ENCODE measurements at places on chromosomes 1 and 21.

DNA sequence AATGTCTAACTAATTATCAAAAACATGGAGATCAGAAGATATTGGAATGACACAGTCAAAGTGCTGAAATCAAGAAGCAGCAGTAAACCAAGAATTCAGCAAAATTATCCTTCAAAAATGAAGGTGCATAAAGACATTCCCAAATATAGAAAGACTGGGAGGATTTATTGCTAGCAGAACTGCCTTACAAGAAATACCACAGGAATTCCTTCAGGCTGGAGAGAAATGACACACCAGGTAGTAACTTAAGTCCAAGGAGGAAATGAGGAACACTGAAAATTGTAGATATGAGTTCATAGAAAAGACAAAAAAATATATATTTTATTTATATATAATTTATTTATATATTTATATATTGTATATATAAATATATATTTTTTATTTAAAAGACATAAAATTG is 217.2 kb downstream of the RPS6KC1 start:
- DNase-seq: no peak

- DNase-seq: no peak
Observed at GRCh38 chr1:91548376-91549040, 47.9 kb downstream of the CDC7 start.

DNA sequence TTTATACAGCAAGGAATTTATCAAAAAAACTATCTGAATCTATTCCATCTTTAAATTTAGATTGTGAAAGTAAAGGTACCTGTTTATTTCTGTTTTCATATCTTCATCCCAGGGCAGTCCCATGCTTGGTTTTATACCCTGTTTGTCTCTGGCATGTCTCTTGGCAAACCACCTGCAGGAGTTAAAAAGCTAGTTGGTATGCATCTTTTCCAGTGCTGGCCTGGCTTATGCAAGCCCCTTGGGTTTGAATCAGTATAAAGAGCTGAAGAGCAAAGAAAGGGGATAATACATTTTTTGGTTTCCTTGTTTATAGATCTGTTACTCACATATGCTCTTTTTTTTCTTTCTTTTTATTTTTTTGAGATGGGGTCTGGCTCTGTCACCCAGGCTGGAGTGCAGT is 37.8 kb downstream of the LRRC8C start:
- DNase-seq: no peak

- no peak for DNase-seq
Observed at GRCh38 chr1:234841281-234841680, 231.3 kb upstream of the IRF2BP2 start.

DNA sequence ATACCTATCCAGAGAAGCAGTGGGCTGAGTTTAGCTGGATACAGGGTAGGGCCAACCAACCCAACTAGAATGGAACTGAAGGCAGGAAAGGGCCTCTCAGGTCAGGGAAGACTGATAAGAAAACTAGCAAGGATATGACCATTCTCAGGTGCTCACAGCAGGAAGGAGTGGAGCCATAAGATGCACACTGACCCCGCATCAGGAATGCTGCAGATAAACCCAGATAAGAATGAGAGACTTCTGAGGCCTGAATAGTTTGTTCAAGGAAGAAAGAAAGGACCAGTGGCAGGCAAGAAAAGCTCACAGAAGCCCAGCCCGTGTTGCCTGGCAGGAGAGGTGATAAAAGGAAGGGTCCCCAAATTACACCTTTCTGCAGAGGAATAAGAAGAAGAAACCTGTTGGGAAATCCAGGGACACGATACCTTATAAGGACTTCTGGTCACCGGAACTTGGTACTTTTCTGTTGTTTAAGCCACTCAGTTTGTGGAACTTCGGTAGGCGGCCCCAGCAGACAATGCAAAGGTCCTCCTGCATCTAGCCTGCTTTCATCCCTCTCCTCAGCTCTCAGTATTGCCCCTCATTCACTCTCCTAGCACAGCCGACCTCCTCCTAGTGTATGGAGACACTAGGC is 58.9 kb downstream of the ATP1A1 start:
- DNase-seq: no peak

DNA sequence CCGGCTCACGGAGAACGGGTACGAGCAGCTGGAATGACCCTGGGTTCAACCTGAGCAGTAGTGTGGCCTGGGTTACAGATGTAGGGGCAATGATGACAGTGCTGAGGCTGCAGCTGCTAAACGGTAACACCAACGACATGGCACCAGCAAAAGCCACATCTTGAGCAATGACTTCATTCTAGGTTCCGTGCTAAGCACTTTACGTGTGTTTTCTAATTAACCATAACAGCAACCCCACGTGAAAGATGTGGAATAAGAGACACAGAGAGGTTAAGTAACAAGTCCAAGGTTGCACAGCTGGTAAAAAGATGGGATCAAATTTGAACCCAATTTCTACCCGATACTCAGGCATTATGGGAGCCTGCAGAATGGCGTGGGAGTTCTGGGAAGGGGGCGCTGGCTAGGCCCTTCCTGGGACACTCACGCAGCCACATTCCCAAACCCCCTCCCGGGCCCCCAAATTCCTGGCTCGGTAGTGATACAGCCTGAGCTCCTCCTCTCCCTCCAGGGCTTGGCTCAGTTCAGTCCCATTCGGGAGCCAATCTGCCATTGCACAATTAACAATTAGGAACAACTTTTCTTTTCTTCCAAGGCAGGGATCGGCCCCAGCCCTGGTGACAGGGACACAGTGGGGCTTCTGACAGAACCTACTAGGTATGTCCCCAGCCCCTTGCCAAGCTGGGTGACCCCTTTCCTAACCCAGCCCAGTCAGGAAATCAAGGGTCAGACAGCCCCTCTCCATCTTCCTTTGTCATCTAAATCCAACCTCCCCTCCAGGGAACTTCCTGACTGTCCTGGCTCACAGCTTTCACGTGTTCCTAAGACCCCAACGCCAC is 23.8 kb upstream of the ECE1 start:
- no peak for DNase-seq

- DNase-seq: no peak
Observed at GRCh38 chr1:175562452-175562851, 180.9 kb downstream of the TNR start.

DNA sequence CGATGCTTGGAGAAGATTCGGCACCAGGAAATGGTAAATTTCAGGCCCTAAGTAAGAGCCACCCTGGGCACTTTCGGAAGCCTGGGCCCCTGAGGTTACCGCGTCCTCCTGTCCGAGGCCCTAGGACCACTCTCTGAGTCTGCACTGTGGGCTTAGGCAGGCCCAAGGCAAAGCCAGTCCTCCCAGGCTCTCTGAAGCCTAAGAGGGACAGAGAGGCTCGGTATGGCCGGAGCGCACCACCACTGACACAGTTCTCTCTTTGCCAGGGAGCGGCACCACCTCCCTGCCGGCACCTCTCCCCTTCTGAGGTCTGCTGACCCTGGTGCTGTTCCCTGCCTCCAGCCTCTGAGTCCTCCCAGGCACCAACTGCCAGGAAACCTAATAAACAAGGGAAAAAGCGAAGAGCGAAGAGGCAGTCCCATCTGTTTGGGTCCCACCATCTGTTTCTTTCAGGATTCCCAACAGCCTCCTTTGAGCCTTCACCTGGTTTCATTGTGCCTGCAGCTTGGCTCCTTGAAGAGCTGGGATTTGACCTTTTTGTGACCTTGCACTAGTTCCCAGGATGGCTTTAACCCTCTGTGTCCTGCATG is 57.7 kb downstream of the VWA5B1 start:
- no peak for DNase-seq

DNA sequence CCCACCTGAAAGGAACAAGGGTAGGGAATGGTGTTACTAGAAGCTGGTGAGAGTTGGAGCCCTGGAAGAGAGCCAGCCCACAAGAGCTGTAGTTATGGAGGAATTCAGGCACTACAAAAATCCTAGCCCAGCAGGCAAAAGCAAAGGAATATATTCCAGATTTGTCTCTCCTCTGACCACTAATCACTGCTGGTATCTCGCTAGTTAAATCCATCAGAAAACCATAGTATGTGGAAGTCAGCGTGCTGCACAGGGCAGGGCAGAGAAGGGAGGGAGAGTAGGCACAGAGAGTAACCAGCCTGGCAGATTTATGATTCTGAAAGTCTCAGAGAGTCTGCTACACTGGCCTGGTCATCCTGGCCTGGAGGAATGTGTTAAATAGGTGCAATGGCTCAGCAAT is 88.6 kb downstream of the SELENOF start:
- no peak for DNase-seq

DNA sequence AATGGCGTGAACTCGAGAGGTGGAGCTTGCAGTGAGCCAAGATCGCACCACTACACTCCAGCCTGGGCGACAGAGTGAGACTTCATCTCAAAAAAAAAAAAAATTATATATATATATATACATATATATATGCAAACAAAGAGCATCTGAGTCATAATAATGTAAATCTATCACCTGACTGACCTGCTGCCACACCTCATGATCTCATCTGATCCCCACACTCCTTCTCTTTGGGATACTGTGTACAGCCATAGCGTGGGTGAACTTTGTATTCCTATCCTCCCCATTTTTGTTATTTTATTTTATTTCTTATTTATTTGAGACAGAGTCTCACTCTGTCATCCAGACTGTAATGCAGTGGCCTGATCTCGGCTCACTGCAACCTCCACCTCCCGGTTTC is 2.6 kb upstream of the HDAC1 start:
- no peak for DNase-seq

DNA sequence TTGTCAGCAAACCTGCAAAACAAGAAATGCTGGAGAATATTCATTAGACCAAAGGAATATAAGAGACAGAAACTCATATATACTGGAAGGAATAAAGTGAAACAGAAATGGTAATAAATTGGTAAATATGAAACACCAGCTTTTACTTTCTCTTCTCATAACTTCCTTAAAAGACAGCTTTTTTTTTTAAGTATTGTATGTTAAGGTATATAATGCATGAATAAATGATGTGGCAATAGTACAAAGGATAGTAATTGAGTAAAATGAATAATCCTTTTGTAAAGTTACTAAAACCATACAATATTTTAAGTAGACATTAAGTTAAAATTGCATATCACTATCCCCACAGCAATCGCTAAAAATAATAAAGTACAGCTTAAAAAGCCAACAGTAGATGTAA is 64.8 kb downstream of the TRIM33 start:
- DNase-seq: no peak

- DNase-seq: no peak
Observed at GRCh38 chr1:215584389-215584788, 17.3 kb downstream of the KCTD3 start.

GRCh38 chr1:153389973-153390879 is 647 bp downstream of the S100A8 start:
- DNase-seq: no peak

DNA sequence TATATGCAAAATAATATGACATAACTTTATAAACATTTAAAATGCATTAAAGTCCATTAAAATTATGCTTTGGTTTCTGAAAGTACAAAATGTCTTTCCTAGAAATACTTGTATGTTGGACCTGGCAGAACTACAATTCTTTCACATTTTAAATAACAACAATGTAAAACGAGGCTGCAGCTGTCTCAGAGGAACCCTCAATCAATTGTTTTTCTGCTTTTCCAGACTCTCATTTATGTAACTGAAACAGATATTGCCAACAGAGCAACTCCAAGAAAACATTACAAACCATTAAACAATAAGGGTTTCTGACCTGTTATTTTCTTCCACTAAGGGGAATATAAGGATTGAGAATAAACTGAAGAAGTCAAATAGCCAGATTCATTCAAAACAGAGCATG is 1193.4 kb downstream of the NCAM2 start:
- DNase-seq: no peak

- DNase-seq: peak; percentile 22
Observed at GRCh38 chr21:36321325-36322082, 1.5 kb downstream of the MORC3 start.

GRCh38 chr1:34847094-34847493 is 12.5 kb downstream of the SMIM12 start:
- DNase-seq: no peak

DNA sequence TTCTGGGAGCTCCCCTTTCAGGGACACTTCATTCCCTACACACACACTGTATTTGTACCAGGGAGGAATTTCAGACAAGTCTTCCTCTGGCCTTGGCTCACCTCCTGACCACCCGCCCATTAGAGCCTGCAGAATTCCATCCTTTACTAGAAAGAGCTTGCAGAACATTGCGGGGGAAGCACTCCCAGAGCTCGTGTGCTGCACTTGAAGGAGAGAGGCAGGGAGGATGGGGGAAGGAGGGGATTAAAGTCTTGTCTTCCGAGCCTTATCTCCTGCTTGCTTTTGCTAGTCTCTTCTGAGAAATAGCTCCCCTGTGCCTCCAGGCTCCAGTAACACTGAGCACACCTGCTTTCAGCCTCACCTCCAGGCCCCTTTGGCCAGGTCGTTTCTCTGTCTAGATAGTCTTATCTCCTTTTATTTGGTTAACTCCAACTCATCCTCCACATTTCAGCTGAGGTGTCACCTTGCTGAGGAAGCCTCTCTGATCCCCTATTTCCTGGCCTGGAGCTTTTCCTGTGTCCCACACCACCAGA is 62.0 kb downstream of the PCNX2 start:
- no peak for DNase-seq

DNA sequence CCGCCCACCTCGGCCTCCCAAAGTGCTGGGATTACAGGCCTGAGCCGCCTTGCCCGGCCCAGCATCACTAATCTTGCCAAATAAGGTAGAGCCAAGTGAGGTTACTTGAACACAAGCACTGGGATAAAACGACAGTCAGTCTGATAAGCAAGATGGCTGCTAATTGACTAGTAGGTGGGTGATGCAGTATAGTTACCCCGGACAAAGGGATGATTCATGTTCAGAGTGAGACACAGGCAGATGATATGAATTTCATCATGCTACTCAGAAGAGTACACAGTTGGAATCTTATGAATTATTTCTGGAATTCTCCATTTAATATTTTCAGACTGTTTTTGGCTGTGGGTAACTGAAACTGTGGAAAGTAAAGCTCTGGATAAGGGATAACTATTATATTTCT is 178.4 kb downstream of the USP25 start:
- no peak for DNase-seq

DNA sequence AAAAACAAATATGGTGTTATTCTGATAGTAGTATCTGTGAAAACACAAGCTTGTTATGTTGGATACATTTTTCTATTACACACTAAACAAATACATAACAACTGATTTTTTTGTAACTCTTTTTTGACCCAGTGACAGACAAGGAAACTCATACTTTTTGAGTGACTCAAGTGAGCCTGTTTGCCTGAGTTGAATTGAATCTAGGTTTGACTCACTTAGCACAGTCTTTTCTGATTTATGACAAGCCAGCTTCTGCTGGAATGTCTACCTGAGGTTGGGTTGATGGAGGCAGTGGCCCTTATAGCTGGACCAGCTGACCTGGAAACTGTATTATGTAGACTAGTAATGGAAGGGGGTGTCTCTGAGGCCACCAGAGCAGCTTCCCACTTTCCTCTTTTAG is 4.2 kb upstream of the CLCA4 start:
- no peak for DNase-seq

DNA sequence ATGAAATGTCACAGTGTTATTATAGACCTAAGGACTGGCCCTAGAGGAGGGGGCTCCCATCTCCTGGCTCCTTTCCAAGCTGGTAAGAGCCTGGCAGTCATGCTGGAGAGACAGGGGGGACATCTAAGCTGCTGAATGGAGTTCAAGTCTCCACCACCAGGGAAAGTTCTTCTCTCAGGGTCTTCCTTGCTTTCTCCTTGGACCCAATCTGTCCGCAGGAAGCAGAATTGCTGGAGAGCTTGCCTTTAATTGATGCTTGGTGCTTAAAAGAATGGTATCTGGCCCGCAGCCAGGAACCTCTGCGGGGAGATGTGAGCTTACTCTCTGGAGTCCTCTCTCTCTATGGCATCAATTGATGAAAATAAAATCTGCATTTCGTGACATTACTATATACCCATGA is 25.1 kb downstream of the IRF2BP2 start:
- no peak for DNase-seq

Measured in stimulated activated CD4-positive, alpha-beta T cell treated with anti-CD3 and anti-CD28 coated beads, Interleukin-4, amount 100 ng/mL, for 24 hours (primary cell).